Stimulated activated CD4-positive, alpha-beta T cell treated with anti-CD3 and anti-CD28 coated beads, Interleukin-4, amount 100 ng/mL, for 4 hours (primary cell): ENCODE measurements at places on chromosomes 6 and 20.

GRCh38 chr20:717271-717670 is 41.7 kb upstream of the SCRT2 start:
- DNase-seq = no peak

DNA sequence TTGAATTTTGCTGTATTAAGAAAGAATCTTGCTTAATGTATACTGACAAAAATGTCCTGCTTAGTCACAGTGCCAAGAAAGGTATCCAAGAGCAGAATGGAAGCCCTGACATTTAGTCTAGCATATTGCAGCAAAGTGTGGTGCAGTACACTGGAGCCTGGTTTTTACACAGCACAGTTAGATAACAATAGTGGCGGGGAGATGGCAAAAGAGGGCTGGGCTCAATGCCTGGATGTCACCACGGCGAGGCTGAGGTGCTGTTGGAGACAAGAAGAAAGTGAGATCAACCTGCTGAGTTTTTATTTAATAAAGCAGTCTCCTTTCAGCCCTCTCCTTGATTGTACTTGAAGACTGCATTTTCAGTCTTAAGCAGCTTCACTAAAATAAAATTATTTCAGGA is 426.0 kb downstream of the LMBRD1 start:
- DNase-seq = no peak

- DNase-seq = no peak
Measured at GRCh38 chr6:134925800-134926199, 24.1 kb downstream of the ALDH8A1 start.

DNA sequence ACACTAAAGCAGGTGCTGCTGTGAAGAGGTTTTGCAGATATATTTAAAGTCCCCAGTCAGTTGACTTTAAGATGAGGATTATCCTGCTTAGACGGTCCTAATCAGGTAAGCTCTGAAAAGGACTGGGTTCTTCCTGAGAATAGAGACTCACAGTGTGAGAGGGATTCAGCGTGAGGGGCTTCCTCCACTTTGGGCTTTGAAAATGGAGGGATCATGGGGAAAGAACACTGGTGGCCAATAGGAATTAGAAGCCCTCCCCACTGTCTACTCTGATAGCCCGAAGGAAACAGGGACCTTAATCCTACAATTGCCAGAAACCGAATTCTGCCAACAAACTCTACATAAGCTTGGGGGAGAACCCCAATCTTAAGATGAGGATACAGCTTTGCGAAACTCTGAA is 29.7 kb upstream of the HLA-G start:
- DNase-seq = no peak

- DNase-seq = no peak
Measured at GRCh38 chr6:143015300-143015706, 45.4 kb upstream of the AIG1 start.

DNA sequence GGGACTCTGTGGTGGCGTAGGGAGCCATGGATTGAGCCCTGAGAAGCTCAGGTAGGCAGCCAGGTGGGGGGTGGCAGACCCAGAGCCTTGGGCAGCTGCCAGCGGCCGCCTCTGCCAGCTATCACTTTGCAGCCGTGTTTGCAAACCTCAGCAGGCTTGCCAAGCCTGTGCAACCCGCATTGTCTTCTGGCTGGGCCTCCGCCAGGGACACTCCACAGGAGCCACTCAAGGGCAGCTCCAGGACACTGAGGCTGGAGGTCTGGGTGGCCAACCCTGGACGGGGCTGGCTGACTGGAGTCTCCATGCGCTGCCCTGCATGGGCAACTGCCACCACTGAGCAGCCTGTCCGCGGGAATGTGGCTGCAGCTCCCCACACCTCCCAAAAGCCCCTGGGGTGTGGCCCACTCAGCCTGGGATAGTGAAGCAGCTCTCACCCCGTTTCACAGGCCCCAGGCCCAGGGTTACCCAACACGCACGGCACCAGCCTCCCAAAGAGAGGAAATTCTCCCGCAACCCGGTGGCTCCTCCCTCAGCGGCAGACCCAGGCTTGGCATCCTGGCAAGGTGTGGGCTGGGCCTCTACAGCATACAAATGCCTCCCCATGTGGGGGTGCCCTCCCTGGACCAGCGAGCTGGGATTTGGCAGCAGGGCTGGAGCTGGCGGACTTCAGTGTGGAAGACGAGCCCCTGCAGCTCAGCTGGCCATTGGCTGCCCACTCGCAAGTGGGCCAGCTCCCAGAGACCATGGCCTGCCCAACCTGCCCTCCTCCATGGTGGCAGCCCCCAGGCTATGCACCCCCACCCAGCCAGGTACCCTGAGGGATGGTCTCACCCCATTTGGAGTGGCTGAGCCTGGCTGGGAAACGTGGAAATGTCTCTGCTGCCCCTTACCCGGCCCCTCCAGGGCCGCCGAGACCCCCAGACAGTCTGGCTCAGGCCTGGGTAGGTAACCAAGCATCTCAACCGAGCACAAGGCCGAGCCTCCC is 2.9 kb downstream of the CHRNA4 start:
- no peak for DNase-seq

DNA sequence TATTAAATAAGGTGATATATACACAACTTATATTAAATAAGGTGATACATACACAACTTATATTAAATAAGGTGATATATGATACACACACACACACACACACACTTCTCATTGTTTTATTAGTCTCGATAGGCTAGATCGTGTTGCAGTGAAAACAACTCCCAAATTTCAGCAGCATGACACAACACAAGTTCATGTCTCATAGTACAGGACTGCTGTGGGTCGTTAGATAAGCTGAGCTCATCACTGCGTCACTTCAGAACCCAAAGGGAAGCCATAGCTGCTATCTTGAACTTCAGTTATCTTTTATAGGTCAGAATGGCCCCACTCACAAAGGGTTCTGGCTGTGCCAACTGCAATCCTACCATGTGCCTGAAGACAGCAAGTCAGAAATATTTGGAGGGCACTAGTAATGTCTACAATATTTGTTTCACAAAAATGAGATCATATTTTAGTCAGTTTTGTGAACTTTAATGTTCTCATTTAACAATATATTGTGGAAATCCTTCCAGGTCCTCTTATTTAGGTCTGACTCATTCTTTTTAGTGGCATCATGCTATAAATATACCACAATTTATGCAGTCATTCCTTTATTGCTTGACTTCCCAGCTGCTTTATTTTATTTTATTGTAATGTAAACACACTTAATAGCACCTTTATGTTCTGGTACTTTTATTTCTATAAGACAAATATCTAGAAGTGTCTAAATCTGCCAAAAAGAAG is 290.2 kb downstream of the PHACTR1 start:
- no peak for DNase-seq

DNA sequence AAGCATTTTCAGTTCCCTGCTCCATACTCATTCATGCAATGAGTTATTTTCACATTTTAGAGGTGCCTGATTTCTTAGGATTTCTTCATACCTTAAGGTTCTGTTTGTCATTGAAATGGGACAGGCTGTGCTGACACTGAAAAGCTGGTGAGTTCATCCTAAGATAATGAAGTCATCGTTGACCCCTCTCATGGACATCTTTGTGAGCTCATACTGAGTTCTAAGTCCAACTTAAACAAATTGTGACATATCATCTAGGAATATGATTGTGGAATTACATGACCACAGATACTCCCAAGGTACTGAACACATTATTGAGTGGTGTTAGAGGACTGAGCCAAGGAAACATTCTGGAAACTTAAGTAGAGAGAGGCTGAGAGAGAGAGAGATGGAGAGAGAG is 224.8 kb upstream of the JAG1 start:
- DNase-seq = no peak

DNA sequence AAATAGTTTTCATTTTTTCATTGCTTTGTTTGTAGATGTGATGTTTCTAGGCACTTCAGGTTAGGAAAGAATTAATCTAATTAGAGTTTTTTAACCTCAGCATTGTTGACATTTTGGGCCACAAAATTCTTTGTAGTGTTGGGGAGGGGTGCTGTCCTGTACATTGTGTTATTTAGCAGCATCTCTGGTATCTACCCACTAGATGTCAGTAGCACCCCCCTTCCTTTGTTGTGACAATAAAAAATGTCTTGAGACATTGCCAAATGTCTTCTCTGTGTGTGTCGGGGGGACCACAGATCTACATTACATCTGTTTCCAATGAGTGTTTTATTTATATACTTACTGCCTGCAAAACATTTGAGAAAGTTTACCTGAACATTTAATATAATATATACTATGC is 45.6 kb downstream of the EYA4 start:
- DNase-seq = no peak

DNA sequence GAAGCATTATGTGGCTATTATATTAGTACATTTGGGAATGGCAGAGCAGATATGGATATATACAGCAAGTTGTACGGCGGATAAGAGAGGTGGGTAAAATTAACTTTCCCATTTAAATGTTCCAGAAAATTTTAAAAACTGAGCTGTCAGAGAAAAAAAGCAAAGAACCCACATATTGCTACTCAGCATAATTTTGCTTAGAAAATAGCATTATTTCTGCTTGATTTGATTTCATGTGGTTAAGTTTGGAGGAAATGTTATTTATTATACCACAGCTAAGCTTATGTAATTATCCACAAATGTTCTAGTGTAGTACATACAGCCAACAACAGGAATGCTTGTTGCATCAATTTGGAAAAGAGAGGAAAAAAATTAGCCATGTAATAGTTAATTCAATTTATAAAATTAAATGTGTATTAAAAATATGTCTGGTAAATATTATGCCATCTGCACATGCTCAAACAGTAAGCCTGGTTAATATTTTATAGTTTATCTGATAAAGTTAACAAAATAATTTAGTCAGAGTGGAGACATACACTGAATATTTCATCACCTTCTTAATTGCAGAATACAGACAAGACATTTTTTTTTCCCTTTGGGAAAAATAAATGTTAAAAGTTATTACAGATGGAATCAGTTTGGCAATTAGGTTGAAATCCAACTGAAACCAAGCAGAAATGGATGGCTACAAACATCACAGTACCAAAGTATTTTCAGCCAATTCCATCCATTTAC is 172.1 kb upstream of the ID4 start:
- no peak for DNase-seq
